CD8-positive, alpha-beta T cell (primary cell): ENCODE measurements at places on chromosomes 7 and 10. TPM values are rescaled to one million over a fixed set of nuclear protein-coding genes. Genes with fewer than 3 reads are reported as not detected.

DNA sequence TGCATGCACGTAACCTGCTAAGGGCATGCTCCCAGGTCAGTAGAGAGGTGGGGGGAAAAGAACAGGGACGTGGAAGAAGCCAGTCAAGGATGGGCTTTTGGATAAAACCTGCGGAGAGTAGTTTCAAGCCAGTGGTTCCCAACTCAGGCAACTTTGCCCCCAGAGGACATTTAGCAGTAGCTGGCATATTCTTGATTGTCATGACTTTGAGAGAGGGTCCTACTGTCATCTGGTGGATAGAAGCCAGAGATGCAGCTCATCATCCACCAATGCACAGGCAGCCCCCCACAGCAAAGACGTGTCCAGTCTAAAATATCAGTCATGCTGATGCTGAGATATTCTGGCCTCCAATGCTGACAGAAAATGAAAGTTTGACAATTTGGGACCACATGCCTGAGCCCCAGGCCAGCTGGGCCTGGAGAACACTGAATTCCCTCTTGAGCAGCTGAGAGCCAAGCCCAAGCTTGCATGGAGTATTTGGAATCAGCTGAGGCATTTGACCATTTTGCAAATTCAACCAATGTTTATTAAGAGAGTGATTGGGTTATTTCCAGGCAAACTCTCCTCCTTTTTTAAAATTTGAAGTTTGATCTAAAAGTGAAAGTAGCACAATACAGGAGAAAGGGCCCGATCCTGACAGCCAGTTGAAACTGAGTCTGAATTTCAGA lies 110.0 kb upstream of the C7orf33 start:
- DNase-seq = no peak

- DNase-seq = no peak
Measured at GRCh38 chr7:74511345-74511744, 57.6 kb downstream of the GTF2IRD1 start.

- no peak for DNase-seq
Measured at GRCh38 chr10:79937701-79938151, 11.2 kb downstream of the SFTPD start.

GRCh38 chr10:12333380-12334185 lies 15.8 kb upstream of the CAMK1D start:
- peak; percentile 25 for DNase-seq

ITPRID1 gene
- total RNA-seq = not detected

FAM25G gene
- total RNA-seq = not detected
